CD14-positive monocyte (primary cell): ENCODE measurements at places on chromosomes 2 and 18.

DNA sequence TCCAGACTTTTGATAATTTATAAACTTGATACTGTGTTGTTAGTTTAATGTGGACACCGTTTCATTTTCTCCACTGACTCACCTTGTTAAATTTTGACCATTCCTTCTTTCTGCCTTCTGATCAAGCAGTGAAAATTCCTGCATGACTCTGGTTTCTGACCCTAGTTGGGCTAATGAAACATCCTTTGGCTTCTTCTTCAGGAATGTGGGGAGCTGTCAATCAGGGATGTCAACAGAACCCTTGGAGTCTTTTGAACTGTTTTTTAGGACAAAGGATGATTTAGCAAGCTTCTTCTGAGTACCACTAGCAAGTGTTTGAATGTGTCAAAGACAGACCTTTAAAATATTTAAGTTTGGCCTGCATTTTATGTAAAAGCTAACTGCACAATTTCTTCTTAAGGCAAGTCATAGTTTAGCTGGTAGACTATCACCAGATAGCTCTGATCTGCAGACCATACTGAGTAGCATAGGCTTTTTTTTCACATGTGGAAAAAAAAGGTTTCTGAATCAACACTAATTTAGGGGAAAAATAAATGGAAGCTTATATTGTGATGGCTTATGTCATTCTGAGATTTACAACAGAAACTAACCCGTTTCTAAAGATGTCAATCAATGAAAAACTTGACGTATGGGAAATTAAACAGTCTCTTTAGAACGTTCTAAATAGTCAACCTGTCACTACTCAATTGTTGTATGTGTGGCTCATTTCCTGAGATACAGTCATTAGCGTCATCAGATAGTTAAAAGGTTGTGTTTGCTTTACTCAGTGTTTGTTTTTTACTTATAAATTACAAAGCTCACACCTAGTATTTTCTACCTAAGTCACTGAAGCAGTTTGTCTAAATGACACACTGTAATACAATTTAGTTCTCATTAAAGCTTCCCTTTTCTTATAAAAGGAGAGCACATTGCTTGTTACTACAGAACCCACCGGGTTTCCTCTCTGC is 311.4 kb downstream of the PTPRM start:
- DNase-seq, result no peak

GRCh38 chr2:239930378-239930777 is 94.8 kb downstream of the NDUFA10 start:
- no peak for DNase-seq

- DNase-seq, result no peak
Observed at GRCh38 chr2:53559302-53559966, 208.2 kb upstream of the CHAC2 start.

GRCh38 chr2:34731292-34731691 is 1132.2 kb upstream of the FAM98A start:
- DNase-seq, result no peak

GRCh38 chr18:45437366-45437765 is 177.9 kb upstream of the SLC14A2 start:
- DNase-seq, result no peak

DNA sequence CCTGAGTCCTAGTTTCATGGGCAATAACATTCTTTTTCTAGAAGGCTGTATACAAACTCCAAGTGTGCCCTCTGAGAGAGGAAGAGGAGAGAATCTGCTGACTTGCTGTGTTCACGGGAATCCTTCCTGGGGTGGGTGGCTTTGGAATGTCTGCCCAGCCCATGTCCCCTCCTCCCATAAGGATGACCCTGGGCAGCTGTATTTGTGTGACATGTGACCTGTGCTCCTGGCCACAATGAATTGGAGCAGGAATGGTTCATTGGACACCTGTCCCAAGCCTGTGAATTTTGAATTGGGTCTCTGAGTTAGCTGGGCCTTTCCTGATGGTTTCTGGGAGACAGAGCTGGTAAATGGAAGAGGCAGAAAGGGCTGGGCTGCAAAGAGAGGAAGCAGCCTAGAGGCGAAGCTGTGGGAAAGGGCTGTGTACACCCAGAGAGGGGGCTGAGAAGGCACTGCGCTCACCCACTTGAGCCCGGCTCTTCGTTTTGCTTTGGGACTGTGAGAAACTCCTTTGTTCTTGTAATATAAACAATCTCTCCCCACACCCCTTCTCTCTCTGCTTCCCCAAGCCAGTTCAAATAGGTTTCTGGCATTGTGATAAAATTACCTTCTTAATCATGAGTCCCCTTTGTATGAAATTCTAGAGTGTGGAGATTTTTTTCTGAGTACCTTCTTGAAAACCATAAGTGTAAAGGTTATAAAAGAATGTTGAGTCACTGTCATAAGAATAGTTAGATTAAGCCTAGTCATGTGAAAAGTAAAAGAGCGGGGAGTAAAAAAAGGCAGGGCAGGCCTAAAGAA is 49.8 kb downstream of the SLC4A5 start:
- no peak for DNase-seq

- DNase-seq, result no peak
Observed at GRCh38 chr2:218961229-218961628, 1.8 kb downstream of the CDK5R2 start.

GRCh38 chr18:35688757-35689156 is 107.2 kb downstream of the GALNT1 start:
- no peak for DNase-seq

GRCh38 chr2:178163395-178163794 is 30.9 kb upstream of the OSBPL6 start:
- no peak for DNase-seq

GRCh38 chr18:75097491-75098225 is 111.3 kb downstream of the PTGR3 start:
- no peak for DNase-seq

DNA sequence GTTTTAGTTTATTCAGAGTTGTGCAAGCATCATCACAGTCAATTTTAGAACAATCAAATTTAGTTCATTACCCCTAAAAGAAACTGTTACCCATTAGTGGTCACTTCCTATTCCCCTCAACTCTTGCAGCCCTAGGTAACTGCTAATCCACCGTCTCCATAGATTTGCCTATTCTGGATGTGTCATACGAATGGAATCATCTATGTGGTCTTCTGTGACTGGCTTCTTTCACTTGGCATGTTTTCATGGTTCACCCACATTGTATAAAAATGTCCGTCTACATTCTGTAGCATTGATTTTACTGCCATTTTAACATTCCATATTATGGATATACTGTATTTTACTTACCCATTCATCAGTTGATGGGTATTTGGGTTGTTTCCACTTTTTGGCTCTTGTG is 5.3 kb upstream of the CEP68 start:
- no peak for DNase-seq

DNA sequence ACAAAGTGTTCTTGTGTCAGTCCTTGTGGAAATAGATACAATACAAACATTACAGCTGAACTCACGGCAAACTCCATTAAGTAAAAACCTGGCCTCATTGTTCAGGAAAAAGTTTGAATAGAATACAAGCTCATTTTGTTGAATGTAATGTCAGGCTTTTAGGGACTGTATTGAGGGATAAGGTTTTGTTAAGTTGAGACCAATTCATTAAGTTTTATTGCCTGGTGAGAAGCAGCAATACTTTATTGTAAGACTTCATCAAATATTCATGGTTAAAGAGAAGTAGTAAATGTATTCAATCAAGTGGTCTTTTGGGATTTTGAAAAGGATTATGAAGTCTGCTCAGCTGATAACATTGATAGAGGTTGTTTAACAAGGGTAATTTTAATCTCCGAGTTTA is 35.4 kb upstream of the METAP1D start:
- no peak for DNase-seq

GRCh38 chr2:238404406-238405216 is 22.1 kb upstream of the ASB1 start:
- DNase-seq, result no peak

- no peak for DNase-seq
Observed at GRCh38 chr18:9876212-9876866, 9.4 kb upstream of the TXNDC2 start.

DNA sequence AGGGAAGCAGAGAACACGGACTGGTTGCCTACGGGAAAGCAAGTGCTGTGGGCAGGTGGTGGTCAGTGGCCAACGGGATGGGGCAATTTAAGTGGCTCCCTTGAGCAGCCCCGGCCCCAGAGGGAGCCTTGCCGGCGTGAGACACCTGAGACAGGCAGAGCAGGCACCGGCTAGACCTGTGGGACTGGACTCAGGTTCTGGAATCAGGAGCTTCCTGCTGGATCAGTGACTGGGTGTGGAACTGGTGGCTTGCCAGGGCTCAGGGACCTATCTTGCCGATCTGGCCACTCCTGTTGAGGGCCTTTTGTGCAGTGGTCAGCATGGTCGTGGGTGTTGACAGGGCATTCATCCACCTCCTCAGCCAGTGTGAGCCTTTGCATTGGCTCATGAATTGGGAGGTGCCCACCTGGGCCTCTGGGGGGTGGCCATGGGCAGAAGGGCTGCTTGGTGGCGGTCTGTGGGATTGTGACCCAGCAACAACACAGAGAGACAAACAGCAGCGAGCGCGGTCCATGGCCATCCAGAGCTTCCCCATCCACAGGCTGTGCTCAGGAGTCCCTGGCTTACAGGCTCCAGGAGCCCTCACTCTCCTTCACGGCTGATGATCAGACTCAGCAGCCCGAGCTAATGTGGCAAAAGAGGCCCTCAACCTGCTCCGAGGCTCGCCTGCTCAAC is 85.4 kb upstream of the ZNF516 start:
- no peak for DNase-seq

GRCh38 chr2:202113571-202114142 is 40.6 kb downstream of the KIAA2012 start:
- DNase-seq, result no peak

GRCh38 chr2:85421260-85422071 is 3.0 kb downstream of the SH2D6 start:
- DNase-seq, result no peak

GRCh38 chr18:33606621-33607020 is 28.6 kb downstream of the ASXL3 start:
- DNase-seq, result no peak

DNA sequence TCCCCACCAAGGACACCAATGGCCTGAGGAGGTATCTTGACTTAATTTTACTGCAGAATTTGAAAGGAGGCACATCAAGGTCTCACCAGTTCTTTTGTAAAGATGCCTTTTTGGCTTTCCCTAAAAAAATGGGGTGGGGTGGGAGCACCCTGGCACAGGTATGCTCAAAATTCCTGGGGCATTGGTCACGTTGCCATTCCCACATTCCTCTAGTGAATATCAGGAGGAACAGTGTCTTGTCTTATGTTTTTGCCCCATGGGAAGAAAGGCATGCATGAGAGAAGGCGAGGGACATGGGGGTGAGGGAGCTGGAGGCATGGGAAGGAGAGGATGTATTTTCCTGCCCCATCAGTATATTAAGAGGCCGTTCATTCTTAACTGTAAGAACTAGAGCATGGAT is 275.3 kb downstream of the CMPK2 start:
- no peak for DNase-seq

- DNase-seq, result no peak
Observed at GRCh38 chr18:48477348-48477747, 61.5 kb upstream of the CTIF start.

- DNase-seq, result no peak
Observed at GRCh38 chr2:124450481-124450880, 425.4 kb downstream of the CNTNAP5 start.

GRCh38 chr2:133651861-133652260 is 83.6 kb upstream of the NCKAP5 start:
- DNase-seq, result no peak

DNA sequence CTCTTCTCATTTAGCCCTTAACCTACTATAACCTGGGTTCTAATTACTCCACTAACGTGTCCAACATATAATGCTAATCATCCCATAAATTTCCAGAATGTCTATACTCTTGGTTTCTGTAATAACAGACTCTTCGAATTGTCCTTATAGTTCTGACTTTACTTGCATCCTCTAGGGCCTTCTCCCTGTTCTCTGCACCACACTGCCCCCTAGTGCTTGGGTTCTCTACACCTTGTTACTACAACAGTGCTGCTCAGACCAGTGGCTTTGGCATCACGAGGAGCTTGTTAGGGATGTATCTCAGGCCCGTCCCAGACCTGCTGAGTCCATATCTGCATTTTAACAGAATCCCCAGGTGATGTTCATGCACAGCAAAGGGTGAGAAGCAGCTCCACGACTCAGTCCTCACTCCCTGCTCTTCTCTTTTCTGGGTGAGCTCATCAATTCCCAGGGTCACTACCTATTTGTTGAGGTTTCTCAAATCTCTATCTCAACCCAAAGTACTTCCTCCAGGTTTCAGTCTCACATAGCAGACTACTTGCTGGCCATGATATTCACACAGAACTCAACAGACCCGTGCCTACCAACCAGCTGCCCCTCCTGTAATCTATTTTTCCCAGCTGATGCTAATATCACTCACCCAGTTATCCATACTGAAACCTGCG is 14.5 kb upstream of the DDX1 start:
- DNase-seq, result peak; percentile 65

- no peak for DNase-seq
Observed at GRCh38 chr2:109305490-109306167, 176.6 kb downstream of the SH3RF3 start.

DNA sequence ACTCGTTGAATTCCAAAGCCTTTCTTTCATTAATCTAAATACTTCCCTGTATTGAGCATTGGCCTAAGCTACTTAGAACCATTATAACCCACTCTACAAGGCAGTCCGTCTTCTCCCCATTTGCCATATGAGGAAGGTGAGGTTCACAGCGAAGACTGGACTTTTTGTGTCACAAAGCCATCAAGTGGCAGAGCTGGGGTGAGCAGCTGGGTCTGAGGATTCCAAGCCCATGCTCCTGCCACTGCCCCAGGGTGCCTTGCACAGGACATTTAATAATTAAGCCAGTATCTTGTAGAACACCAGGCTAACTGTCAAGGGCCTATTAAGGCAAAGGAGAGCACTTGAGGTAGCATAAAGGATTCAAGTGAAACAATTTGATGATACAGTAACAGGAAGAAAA is 68.8 kb upstream of the ZNF397 start:
- DNase-seq, result no peak

DNA sequence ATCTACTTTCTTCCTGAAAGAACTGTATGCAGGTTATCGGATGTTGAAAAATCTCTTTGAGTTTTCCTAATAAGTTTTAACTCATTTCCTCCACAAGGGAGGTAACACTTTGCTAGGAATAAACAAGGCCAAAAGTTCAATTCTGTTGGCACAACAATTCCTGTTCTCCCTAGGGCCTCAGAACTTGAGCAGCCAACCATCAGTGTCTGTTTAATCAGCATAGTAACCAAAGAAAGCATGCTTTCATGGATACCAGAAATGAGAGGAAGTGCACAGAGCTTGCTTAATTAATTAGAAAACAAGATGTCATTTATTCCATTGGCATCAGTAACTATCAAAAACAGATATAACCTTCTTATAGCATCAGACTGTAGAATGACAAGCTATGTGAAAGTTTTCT is 503.2 kb upstream of the CNTNAP5 start:
- no peak for DNase-seq
